Activated naive CD4-positive, alpha-beta T cell (primary cell): ENCODE measurements at places on chromosomes 1 and 21.

GRCh38 chr1:197924516-197925123 is 7.4 kb downstream of the LHX9 start:
- DNase-seq = no peak

GRCh38 chr1:20998826-20999225 is 177.9 kb downstream of the EIF4G3 start:
- DNase-seq = no peak

DNA sequence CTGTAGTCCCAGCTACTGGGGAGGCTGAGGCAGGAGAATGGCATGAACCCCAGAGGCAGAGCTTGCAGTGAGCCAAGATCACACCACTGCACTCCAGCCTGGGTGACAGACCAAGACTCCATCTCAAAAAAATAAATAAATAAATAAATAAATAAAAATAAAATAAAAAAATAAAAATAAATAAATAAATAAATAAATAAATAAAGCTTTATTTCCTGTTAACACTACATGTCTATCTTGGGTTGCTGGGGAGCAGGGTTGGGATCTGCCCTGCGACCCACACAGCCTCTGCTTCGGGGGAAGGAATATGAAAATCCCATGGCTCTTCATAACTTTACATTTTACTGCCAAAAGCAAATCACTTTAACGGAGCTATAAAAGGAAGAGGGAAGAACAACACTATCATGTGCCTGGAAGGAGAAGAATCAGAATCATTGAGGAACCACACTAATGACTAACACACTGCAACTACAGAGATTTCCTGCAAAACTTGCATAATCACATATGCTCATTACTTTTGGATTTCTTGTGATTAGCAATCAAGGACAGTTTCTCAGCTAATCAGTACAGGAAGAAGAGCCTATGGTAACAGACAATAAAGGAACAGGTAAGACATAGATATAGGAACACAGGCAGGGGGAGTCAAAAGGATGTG is 72.8 kb upstream of the CD55 start:
- DNase-seq = no peak

- no peak for DNase-seq
These were observed 1.2 kb downstream of the LBR start for GRCh38 chr1:225426395-225427234.

GRCh38 chr1:61007534-61008364 is 74.6 kb upstream of the NFIA start:
- no peak for DNase-seq

DNA sequence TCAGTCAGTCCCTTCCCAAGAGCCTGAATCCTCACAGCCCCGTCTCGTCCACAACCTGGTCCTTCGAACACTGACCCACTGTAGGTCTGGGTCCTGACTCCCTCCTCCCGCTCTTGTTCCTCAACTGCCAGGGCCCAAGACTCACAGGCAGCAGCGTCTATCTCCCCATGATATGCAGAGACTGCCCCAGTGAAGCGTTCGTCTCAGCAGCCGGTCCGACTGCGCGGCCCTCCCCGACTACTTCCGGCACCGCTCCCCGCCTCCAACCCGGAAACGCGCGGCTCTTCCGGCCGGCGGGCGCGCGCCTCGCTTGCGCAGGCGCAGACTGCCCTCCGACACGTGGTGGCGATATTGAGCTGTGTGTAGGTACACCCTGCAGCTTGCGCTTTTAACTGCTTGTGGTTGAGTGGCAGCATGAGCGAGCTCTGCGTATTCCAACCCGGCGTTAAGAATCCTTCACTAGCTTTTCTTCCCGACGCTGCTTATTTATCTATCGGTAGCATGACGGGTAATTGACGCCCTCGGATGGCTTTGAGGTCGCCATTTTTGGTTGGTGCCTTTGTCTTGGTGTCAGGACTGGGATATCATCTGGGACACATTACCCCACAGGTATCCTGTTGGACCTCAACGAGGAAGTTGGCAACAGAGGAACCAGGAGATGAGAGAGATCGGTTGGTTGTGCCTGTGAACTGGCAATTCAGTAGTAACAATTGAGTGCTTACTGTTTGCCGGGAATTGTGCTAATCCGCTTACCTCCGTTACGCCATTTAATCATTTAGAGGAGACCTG is at the start of gene TAF12:
Gene TAF12, minus strand, starts transcription at position 221 of the 789 bp plus-strand sequence. CDS start 20,986 bp downstream, outside the sequence.
- DNase-seq = peak; percentile 86

DNA sequence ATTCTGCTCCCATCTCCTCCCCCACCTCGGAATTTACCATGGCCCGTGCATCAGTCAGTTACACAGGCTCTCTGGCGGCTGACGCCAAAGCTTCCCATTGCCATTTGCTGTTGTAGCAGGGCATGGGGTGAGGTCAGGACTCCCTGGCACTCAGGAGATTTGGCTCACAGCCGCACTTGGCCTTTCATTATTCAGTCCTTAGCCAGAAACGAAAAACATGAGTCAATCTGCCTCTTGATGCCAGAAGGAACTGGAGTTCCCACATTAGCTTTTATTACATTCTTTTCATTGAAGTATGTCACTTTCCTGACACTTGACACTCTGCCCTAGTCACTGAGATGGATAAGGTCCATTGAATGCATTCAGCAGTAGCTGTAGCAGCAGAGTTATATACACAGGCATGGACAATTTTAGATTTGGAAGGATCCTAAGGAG is 260.6 kb downstream of the CACNA1E start:
- no peak for DNase-seq

GRCh38 chr1:69271587-69272125 is 296.1 kb upstream of the LRRC7 start:
- no peak for DNase-seq

- no peak for DNase-seq
These were observed 848 bp upstream of the APOBEC4 start for GRCh38 chr1:183653876-183654451.

DNA sequence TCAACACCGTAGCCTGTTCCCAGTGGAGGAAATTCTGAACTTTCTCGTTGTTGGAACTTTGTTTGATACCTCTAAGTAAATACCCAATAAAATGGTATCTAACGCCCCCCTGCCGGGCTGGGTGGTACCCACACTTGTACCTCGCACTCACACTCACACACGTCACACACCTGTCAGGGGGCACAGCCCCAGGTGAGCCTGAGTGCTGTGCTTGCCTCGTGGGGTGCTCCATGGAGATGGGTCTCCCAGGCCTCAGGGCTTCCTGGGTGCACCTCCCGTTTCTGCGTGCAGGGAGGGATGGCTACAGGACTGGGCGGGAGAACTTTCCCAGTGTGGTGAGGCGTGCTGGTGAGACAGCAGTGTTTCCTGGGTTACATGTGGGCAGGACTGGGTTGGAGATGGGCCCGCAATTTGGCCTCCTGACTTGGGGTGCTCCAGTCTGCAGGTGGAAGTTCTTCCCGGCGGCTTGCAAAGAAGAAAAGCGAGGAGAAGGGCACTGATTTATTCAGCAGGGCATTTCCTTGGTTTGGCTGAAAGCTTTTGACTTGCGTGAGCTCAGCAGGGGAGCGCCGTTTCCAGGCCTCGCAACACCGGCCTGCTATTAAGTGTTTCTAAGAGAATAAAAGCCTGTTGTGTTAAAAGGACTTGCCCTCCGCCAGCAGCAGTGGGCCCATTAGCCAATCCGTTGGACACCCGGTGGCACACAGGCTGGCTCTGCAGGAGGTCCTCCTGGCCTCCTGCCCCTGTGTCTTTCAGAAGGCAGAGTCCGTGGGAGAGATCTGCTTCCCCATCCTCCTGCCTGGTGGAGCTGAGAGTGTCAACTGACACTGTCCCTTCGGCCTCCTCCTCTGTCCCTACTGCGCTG is 79.7 kb downstream of the KIF26B start:
- DNase-seq = no peak

- no peak for DNase-seq
These were observed 730 bp downstream of the CDC42SE1 start for GRCh38 chr1:151058692-151059091.

GRCh38 chr1:30271401-30272276 is 451.7 kb downstream of the MATN1 start:
- no peak for DNase-seq

DNA sequence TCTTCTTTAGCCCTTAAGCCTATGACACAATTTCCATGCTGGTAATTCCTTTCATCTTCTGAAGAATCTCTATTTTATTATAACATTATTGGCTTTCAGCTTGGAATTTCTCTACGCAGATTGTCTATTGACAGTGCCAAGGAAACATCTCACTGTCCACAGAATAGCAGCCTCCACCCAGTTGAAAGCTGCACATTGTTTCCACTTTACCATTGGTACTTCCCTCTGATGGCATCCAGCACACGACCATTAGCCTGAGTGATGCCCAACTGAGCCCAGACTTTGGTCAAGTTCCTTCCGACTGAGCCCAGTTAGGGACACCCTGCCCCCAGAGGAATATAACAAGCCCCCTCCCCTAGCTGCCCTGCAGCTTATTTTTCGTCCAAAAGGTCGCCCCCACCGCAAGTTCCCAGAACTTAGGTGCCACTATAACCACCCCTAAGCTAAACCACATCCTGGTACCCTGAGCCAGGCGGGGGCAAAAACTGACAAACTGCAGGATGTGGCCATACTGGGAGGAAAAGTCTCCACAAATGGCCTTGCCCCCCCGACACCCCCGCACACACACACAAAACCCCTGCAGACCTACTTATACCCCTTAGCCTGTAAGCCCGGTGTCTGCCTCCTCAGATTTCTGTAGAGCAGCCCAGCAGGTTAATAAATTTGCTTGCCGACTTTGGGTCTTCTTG is 13.2 kb downstream of the GBP5 start:
- no peak for DNase-seq

GRCh38 chr1:18636596-18637508 is 6.2 kb downstream of the PAX7 start:
- DNase-seq = no peak

DNA sequence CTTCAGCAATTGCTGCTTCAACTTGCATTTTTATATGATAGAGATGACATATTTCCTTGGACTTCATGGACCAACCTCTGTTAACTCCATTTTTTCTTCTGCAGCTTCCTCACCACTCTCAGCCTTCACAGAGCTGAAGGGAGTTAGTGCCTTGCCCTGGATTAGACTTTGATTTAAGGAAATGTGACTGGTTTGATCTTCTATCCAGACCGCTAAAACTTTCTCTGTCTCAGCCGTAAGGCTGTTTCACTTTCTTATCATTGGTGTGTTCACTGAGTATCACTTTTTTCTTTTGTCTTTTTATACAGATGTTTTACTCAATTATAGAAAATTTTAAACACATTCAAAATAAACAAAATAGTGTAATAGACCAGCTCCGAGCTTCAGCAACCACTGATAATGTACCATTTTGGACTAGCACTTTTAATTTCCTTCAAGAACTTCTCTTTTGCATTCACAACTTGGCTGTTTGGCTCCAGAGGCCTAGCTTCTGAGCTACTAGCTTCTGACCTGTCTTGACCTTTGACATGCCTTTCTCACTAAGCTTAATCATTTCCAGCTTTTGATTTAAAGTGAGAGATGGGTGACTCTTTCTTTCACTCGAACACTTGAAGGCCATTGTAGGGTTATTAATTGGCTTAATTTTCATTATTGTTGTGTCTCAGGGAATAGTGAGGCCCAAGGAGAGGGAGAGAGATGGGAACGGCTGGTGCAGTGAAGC is 9.3 kb downstream of the NEK7 start:
- no peak for DNase-seq

- DNase-seq = no peak
These were observed 36.2 kb upstream of the ZNF496 start for GRCh38 chr1:247367786-247368422.

GRCh38 chr1:11940260-11940921 is 5.9 kb downstream of the PLOD1 start:
- no peak for DNase-seq

DNA sequence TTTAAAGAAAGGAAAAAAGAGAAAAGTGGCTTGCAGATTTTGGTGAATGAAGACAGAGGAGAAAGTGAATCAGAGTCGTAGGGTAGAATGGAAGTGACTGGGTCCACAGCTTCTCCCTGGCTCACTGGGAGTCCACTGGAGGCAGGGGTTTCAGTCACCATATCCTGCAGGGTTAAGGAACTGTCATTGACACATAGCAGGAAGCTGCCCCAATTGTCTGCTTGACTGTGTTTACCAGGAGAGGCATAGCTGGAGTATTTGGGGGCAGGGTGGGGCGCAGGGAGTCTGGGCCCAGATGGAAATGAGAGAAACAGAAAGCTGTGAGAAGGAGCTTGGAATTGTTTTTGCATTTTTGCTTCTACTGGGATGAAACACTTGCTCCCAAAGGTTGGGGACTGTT is 228.8 kb upstream of the CSF3R start:
- DNase-seq = no peak

GRCh38 chr21:34085129-34085528 is 11.8 kb downstream of the MRPS6 start:
- no peak for DNase-seq

DNA sequence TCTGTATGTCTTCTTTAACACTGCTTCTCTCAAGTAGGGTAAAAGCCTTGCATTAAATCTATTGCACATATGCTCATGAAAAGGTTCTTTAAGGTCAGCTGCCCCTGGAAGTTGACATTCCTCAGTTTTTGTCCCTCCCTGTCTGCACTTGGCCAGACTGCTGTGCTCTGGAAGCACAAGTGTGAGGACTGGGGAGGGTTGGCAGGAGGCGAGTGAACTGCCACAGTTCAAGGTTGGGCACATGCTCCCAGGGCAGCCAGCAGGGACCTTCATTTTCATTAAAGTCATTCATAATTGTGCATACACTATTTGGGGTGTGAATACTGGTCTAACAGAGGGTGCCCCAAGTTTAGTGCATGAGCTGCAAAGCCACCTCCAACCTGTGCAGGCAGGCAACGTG is 10.9 kb upstream of the THEM5 start:
- no peak for DNase-seq
